ENCODE measurements at places on chromosomes 6 and 20.

- DNase-seq, result no peak
Observed at GRCh38 chr6:162612613-162613012, 115.0 kb downstream of the PRKN start.

- DNase-seq, result no peak
Observed at GRCh38 chr6:11323666-11324452, 91.4 kb upstream of the NEDD9 start.

DNA sequence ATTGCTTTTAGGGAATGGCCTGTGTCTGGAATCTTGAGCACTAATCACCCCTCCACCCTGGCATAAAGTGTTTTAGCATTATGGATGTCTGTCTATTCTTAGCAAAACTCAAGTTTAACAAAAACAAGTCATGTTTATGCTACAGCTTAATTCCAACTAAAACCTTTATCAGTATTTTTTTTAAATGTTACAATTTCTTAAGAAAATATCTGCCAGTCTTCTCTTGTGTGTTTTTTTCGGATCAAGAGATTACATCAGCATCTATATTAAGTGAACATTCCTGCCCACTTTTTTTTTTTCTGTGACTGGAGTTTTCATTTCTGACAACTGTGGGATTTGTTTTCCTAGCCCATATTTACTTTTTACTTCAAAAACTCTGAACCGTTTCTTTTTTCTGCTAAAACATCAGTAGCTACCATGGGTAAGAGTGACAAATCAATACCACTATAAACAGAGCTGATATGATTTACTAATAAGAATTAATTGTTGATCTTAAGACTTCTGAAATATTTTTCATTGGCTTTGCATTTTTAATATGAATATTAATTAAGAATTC is 94.3 kb downstream of the EDN1 start:
- no peak for DNase-seq

DNA sequence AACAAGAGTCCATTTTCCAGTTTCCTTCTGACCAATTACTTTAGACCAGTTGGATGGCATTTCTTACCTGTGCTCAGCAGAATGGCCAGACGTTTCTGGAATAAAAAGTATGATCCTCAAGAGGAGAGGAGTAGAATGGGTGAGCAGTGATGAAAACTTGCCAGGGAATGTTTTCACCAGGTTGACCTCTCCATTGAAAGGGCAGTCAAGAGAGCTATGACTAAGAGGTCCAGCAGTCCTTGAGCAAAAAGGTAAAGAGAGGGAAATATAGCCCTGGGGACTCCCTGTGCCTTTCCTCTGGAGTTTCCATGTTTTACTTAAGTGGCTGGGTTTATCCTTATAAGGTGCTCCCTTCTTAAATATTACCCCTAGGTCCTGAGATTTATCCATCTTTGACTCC is 210.9 kb downstream of the TBX18 start:
- DNase-seq, result no peak
